Stimulated activated CD8-positive, alpha-beta memory T cell treated with anti-CD3 and anti-CD28 coated beads, Interleukin-4, amount 100 ng/mL, for 1 hour (primary cell): ENCODE measurements at places on chromosomes 12 and 14.

DNA sequence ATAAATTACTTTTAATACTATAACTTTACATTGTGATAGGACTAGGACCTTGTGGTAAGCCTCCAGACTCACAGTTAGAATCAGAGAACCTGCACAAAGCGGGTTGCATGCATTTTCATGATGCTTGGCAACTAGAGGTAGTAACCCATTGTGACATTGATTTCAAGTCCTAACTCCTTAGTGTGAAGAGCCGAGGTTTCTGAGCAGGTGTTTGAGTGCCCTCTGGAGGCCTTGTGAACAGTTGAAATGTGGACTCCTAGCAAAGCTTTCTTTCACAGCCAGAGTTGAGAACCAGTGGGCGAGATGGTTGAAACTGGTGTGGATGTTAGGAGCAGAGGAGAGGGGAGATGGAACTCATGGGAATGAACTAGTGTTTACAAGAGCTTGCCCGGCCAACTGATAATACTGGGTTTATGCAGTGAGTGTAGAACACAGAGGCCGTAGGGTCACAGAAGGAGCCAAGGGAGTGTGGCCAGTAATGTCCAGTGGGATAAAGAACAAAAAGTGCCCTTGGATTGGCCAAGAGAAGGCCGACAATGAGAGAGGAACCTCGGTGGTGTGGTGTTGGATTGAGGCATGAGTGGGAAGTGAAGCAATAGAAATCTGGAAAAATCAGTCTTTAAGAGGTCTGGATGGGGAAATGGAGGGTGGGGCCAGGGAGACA is 10.9 kb downstream of the ZNF664 start:
- DNase-seq = no peak

DNA sequence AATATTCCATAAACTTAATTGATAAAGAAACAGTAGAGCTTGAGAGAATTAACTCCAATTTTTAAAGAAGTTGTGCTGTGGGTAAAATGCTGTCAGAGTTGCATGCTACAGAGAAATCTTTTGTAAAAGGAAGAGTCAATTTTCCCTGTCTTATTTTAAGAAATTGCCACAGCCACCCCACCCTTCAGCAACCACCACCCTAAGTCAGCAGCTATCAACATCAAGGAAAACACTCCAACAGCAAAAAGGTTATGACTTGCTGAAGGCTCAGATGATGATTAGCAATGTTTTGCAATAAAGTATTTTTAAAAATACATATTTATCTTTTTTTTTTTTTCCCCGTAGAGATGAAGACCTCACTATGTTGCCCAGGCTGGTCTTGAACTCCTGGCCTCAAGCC is 6.5 kb upstream of the DRAM1 start:
- DNase-seq = no peak

DNA sequence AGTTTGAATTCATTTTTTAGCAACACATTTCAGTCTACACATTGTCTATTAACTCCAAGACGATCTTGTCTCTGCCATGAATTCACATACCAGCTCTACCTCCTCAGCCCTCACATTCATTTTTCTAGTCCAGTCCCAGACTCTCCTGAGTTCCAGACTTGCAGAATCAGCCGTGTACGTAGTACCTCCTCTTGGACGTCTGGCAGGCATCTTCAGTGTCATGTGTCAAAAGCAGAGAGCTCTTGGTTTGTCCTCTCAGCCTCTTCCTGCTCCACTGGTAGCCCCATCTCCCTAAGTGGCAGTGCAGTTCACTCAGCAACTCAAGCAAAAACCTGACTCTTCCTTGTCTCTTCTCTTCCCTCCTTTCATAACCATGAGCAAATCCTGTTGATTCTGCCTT is 14.5 kb upstream of the TCTN2 start:
- no peak for DNase-seq

GRCh38 chr12:104439137-104439536 is 17.6 kb upstream of the CHST11 start:
- DNase-seq = no peak

- no peak for DNase-seq
Observed at GRCh38 chr14:101201535-101202151, 298.1 kb upstream of the RTL1 start.

DNA sequence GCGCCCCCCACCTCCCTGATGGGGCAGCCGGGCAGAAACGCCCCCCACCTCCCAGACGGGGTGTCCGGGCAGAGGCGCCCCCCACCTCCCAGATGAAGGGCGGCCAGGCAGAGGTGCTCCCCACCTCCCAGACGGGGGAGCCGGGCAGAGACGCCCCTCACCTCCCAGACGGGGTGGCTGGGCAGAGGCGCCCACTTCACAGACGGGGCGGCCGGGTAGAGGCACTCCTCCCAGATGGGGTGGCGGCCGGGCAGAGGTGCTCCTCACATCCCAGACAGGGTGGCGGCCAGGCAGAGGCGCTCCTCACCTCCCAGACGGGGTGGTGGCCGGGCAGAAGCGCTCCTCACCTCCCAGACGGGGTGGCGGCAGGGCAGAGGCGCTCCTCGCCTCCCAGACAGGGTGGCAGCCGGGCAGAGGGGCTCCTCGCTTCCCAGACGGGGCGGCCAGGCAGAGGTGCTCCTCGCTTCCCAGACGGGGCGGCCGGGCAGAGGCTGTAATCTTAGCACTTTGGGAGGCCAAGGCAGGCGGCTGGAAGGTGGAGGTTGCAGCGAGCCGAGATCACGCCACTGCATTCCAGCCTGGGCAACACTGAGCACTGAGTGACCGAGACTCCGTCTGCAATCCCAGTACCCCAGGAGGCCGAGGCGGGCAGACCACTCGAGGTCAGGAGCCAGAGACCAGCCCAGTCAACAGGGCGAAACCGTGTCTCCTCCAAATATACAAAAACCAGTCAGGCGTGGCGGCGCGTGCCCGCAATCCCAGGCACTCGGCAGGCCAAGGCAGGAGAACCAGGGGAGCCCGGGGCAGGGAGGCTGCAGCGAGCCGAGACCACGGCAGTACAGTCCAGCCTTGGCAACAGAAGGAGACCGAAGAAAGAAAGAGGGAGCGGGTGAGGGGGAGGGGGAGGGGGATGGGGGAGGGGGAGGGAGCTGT is 12.9 kb upstream of the PXN start:
- DNase-seq = no peak
